ENCODE measurements at places on chromosomes 12 and 14.

GRCh38 chr14:74985028-74985310 lies 17.8 kb upstream of the EIF2B2 start:
- DNase-seq, result no peak

DNA sequence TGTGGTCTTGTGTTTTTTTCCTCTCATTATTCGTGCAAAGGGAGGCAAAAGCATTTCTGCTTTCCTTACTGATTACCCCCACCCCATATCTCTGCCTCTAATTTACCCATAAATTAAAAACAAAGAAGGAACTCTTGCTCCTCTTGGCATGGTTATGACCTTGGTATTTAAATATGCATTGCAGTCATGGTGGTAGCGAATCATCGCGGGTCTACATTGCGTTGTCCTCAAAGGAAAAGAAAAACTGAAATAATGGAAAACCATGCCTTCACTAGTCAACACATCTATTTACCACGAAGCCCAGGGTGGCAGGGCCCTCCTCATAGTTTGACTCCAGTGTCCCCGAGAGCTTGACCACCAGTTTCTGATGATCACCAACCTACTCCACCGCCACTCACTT lies 126.7 kb upstream of the PARP11 start:
- no peak for DNase-seq

DNA sequence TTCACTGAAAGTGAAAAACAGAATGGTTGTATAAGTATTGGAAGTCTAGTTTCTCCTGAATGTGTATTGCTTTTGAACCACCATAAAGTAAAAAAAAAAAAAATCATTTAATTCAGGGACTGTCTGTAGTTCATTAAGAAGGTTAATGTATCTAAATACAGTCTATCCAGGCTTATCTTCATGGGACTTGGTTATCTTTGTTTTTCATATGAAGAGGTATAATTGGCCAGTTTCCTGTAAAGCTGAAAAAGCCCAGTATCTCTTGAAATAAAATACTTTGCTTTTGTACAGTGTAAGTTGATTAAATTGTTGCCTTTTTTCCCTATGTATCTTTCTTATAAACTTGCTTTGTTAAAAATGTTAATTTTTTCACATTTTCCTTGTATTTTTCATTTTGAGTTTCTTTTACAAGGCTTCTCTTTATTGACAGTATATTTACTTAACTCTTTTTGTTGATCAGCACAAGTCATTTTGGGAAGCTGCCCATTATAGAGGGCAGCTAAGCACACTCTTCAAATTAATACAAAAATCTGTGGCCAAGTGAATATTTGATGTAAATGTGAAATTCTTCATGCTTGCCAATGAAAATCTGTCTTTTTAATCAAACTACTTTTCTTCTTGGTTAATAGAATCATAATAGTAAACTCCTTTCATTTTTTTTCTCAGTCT lies 156.0 kb downstream of the TMTC3 start:
- no peak for DNase-seq

GRCh38 chr14:33839193-33840076 lies 111.4 kb downstream of the EGLN3 start:
- peak; percentile 26 for DNase-seq

- no peak for DNase-seq
Measured at GRCh38 chr14:92353447-92353846, 30.5 kb downstream of the SLC24A4 start.
